ENCODE measurements at places on chromosomes 13 and 19.

DNA sequence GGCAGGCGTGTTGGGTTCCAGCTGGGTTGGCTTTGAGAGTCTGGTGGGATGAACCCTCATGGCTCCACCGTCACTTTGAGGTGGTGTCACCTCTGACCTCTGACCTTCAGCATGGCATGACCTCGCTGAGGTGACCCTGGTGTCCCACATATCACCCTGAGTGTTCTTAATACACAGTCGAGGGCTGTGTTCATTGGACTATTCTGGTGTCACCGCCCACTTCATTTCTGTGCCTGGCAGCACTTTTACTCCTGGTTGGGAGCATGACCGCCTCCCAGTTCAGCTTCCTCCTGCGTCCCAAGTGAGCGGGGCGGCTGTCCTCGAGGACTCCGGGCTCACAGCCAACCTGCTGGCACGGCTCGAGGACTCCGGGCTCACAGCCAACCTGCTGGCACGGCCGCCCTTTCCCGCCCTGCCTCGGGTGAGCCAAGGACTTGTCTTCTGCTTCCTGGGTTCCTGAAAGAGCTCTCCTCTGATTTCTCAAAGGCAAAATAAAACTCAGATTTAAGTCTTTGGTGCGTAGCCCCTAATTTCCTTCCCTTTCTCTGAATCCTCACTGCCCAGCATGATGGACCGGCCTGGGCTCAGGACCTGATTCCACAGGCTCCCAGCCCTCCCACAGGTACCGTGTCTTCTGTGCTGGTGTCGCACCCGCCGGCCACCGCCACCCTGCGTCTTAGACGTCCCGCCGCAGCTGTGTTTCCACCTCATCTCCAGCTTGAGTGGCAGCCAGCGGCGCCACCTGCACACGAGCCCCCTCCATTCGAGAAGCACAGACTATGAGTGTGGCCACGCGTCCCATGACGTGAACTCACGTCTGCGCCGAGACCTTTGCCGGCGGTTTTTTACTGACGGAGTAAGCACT, 10.4 kb downstream of the ATP4B start:
- DNase-seq = no peak

DNA sequence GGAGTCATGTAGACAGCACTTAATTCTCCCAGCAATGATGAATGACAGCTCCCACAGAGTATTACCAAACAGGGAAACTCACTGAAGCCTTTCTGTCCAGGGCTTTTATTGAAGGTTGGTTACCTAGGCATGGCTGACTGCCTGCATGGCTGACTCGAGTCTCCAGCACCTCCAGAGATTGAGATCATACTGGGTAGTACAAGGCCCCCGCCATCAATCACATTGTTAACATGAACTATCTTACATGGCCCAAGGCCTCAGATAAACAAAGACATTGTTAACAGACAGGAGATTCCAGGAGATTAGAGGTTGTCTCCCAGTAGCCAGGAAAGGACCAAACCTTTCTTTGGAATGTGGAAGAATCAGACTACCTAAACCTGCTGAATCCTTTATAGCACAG, 128.3 kb upstream of the LSM14A start:
- no peak for DNase-seq

GRCh38 chr19:2261438-2262172, 5.4 kb upstream of the JSRP1 start:
- peak; percentile 42 for DNase-seq

- DNase-seq = no peak
Measured at GRCh38 chr19:30373593-30373992, 1.4 kb downstream of the ZNF536 start.

DNA sequence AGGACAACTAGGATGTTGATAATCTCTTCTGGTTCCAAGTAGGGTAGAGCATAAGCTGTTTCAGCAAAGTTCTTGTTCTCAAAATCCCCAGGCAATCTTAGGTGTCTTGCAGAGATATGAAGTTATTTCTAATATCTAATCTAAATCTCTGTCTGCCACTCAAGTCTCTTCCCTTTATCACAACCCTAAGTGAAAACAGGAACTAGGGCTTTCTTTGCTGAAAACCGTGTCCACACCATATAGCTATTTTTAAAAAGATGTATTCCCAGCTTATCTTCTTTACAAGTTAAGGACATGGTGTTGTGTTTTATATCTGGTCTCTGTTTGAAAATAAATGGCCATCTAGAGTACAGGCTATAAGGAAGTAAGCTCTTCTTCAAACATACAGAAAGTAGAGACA, 11.3 kb upstream of the RNASEH2B start:
- no peak for DNase-seq

DNA sequence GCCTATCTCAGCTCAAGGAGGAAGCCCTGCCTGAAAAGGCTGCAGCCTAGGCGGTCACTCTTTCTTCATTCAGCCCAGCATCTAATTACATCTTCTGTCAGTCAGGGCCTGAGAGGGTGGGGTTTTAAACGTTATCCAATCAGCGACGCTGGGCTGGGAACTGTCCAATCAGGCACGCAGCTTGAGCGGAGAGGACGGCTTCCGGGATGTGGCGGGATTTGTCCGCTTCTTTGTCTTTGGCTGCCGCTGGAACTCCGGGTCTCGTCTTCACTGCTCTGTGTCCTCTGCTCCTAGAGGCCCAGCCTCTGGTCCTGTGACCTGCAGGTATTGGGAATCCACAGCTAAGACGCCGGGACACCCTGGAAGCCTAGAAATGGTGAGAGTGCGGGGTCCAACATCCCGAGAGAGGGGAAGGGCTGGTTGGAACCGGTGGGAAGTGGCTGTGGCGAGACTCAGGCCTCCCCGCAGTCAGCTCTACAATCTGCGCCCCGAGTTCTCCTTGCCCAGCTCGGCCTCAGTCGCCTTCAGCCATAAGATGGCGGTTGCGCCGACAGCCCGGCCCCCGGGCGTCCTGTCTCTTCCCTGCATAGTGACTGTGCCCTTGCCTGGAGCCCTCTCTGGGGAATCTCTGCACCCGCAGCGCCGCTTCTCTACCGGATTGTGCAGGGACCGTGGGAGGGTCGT, at the start of gene ZNF738:
Gene ZNF738 (plus strand): TSS at position 233 of the 684 bp plus-strand sequence. CDS start 141 bp downstream, at position 374.
- DNase-seq = peak; percentile 72

GRCh38 chr13:31627097-31627845, 112.1 kb upstream of the RXFP2 start:
- no peak for DNase-seq

- no peak for DNase-seq
Measured at GRCh38 chr19:11848200-11848593, 329 bp upstream of the ZNF439 start.

DNA sequence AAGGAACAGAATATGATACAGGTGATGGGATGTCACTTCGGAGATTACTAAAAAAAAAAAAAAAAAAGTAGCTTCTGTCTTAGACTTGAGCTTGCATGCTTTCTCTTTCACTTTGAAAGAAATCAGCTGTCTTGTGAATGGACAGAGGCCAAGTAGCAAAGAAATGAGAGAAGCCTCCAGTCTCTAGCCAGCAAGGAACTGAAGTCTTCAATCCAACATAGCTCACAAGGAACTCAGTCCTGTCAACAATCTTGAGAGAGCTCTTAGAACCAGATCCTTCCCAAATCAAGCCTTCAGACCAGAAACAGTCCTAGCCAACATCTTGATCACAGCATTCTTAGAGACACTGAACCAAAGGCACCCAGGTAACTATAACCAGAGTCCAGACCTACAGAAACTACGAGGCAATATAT, 7.7 kb downstream of the N4BP2L2 start:
- no peak for DNase-seq

- no peak for DNase-seq
Measured at GRCh38 chr13:40120781-40121180, 465.3 kb downstream of the COG6 start.

DNA sequence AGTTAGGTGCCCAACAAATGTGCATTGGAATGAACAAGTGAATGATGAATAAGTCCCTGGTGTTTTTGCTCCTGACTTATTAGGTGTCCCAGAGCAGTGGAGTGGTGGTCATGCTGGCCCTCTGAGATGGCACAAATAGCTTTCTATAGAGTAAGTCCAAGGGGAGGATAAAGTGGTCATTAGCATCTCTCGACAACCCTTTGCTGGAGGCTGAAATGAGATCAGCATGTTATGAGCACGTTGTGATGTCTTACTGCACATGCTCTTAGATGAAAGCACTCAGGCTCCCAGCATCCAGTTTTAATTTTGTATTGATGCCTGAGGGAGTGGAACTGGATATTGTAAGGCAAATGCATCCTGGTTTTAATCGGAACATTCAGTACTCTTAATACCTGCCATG, 326.2 kb downstream of the RFC3 start:
- no peak for DNase-seq

DNA sequence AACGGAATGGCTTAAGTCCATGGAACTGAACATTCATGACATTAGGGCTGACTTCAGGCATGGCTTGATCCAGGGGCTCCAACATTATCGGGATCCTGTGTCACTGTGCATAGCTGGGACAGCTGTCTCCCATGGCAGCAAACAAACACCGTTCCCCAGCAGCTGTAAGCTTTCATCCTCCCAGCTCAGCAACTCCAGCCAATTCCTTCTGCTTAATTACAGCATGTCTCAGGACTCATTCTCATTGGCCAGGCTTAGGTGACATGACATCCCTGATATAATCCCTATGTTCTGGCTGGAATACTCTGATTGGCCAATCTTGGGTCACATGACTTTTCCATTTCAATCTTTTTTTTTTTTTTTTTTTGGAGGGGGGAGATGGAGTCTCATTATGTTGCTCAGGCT, 10.9 kb upstream of the TLE5 start:
- no peak for DNase-seq

GRCh38 chr19:34118879-34119748, 53.2 kb upstream of the LSM14A start:
- DNase-seq = no peak

DNA sequence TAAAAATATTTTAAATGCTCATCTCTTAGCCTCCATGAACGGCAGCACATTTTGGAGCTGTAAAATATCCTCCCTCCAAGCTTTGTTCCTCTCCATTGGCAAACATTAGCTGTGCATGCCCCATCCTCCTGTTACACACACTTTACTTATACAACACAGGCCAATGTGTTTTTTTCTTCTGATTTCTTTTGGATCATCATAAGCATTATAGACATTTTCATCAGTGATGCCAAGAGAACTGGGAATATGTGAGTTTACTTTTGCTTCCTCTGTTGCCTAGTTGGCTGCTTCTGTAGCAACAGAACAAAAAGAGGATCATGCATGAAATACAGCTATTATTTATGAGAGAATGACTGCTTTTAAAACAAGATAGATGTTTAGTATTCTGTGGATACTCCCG, 142.6 kb downstream of the PCDH9 start:
- no peak for DNase-seq

GRCh38 chr19:28471731-28472510, 741.0 kb downstream of the UQCRFS1 start:
- DNase-seq = no peak

DNA sequence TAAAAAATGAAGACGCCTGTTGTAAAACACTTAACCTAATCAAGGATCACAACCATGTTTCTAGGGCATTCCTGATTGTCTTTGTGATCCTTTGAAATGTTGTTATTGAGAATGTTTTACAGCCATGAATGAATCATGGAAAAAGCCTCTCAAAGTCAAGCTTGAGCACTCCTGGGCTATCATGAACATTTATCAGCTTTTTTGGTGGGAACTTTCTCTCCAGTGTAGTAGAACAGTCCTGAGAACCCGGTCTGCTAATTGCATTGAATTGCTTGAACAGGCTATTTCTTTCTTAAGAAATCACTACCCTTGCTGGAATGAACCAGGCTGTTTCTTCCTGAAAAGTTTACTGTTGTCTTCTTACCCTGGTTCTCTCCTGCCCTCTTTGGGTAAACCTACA, 516.5 kb downstream of the FGF9 start:
- DNase-seq = no peak

- DNase-seq = no peak
Measured at GRCh38 chr19:13103581-13104359, 1.1 kb upstream of the LYL1 start.

DNA sequence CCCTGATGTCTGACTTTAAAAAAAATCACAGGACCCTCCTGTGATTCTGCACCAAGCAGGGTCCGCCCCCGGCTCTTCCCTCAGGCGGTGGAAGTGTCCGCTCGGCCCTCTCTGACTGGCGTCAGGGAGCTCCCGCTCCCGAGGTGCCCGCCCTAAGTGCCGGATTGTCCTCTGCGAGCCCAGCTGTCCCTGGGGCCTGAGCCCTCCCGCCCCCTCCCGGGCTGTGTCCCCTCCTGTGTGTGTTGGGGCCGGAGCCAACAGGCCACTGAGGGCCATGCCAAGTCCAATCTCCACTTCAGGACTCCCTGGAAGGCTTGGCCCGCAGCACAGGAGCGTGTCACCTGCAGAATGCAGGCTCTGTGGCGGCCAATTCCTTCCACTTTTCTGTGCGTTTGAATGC, 25.4 kb downstream of the MAP2K2 start:
- no peak for DNase-seq

DNA sequence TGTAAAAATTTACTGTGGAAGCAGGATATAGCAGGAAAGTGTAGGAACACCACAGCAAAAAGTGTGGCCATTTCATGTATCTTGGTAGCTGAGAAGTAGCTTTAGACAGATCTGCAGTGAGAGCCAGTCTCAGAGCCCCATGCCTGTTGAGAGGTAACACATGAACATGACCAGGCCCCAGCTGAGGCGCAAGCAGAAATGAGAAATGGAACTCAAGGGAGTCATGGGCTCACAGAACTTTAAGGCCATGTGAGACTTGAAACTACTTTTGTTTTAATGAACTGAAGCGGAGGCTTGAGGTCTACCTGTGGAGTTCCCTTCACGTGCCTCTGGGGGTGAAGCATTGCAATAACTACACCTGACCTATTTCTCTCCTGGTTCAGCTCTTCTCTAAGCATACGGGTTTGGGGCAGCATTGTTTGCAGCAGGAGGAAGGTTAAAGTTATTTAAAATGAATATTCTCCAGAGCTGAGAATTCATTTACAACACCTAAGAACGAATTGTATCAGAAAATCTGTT, 3.3 kb downstream of the MYO16 start:
- no peak for DNase-seq

DNA sequence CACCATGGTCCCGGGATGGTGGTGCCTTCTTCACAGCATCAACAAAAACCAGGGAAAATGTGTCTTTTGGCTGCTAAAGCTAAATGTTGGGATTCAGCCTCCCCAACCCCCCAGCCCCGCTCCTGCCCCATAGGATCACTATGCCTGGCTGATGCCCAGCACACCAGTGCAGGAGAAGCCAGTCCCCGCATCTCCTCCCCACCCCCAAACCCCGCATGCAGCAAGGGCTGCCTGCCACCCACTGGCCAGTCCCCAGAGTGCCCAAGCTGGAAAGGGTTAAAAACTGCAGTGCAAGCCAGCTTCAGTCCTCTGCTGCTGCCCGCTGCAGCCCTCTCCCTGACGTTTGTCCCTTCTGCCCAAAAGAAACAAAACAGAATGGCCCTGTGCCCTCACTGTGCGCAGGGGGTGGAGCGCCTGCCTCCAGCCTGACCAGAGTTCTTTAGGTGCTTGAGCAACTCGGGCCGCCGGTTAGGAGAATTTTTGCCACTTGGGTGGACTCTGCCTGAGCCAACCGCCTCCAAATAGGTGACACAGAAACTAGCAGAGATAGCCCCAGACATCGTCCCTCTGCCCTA, 3.7 kb downstream of the CALM3 start:
- DNase-seq = no peak

DNA sequence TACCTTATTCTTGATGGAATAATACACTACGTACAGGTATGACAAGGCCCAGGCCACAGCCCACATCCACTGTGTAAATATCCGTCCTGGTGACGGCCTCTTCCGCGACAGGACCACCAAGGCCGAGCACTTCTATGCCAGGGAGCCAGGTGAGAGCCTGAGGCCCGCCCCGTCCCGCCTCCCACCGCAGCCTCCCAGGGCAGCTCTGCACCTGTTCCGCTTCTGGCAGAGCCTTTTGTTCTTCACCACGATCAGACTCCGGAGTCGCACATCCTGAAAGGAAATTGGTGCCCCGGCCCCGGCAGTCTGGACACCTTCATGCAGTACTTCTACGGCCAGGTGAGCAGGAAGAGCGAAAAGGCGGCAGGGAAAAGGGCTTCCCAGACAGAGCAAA, 10.6 kb upstream of the ZNF358 start:
- DNase-seq = no peak

Data from stimulated activated CD4-positive, alpha-beta T cell treated with anti-CD3 and anti-CD28 coated beads, Interleukin-12 subunit alpha, Interleukin-12 subunit beta, amount 100 ng/mL, for 4 hours (primary cell).